ENCODE measurements at places on chromosomes 7 and 10. TPM values are rescaled to one million over a fixed set of nuclear protein-coding genes. Genes with fewer than 3 reads are reported as not detected.

- peak; percentile 37 for DNase-seq
Observed at GRCh38 chr10:70272925-70273316, 10.9 kb downstream of the NPFFR1 start.

- peak; percentile 15 for DNase-seq
Observed at GRCh38 chr7:139842401-139843210, 13.5 kb downstream of the TBXAS1 start.

DNA sequence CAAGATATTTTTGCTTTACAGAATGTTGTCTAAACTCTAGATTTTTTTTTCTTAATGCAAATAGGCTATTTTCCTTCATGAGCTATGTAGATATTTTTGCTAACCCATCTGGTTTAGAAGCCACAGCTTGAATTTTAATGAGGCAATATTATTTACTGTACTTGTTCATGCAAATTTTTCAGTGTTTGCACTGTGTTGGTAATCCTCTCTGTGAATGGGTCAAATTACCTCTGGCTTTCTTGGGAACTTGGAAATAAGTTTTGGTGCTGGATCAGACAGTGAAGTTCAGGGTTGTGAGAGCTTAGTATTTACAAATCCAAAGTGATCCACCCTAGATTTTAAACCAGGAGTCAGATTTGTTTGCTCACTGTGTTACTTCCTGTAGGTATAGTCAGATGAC, 686.9 kb downstream of the NXPH1 start:
- no peak for DNase-seq

OR2A42 gene
- total RNA-seq: not detected
